ENCODE measurements at places on chromosomes 3 and 15. TPM values are rescaled to one million over a fixed set of nuclear protein-coding genes. Genes with fewer than 3 reads are reported as not detected.

Gene EOMES
- polyA plus RNA-seq: not detected

DNA sequence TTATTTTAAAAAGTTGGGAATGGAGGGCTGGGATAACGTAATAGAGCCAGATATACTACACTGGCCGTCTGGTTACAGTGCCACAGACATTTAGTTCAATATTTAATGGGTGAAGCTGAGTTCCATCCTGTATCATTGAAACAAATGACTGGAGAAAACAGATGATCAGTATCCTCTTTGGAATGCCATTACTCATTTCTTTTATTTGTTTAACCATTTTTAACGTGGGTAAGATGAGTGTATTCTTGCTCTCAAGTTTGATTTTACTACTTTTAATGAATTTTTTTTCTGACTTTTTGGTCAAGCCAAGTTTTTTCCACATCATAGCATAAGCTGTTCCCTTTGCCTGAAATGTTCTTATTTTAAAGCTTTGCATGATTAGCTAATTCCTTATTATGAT is 53.9 kb upstream of the GRM7 start:
- DNase-seq: no peak

Gene FGD5
- polyA plus RNA-seq: 16.1 TPM

Gene ARRDC4
- 18.9 TPM for polyA plus RNA-seq

DNA sequence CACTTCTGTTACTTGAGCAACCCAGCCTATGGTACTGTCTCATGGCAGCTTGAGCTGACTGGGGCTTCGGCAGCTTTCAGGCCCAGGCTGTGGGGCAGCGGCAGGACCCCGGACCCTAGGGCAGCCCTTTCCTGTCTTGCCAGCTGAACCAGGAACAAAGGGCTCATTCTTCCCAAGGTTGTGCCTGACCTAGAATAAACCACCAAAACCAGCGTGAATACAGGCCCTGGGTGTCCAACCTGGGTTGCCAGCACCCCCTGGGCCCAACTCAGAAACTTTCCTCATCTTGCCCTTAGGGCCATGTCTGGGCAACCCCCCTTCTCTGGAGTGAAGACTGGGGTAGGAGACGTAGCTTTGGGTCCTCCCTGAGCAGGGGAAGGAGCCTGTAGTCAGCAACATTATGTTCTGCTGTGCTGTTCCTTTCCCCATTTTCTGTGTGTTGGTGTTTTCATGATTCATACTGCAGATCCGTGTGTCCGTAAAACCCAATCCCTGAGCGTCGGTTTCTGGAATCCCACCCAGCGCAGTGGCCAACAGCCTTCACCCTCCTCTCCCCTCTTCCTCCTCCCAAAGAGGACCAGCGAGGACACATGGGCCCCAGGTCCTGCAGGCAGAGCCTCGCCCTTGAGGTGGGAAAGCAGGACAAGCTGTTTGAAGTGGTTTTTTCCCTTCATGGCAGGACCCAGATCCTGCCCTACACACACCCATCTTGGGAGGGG is 33.5 kb downstream of the TKT start:
- DNase-seq: no peak

Gene SAMMSON
- not detected for polyA plus RNA-seq

Measured in small intestine (tissue), 16 donors.